ENCODE measurements at places on chromosomes 6 and 20. TPM values are rescaled to one million over a fixed set of nuclear protein-coding genes. Genes with fewer than 3 reads are reported as not detected.

GRCh38 chr6:44800171-44800783 is 412.8 kb downstream of the CDC5L start:
- no peak for DNase-seq

DNA sequence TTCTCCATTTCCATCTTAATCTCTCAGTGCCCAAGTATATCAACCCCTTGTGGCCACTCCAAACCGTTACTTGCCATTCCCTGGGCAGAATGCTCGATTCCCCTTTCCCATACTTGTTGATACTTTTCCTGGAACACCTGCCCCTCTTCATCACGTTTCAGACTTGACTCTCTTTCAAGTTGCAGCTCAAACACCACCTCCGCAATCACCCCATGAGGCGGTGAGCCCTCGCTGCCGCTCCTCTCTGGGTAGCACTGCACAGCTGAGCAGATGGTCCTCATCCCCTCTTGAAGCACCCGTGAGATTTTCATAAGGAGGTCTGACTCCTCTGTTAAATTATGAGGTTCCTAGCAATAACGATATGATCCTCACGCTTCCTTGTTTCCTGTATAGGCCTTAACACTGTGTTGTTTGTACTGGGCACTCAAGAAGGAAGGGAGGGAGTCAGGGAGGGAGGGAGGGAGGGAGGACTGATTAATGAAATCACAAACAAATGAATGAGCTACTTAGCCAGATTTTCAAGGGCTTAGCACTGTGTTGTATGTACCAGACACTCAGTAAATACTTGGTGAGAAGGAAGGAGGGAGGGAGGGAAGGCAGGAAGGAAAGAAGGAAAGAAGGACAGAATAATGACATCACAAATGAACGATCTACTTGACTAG is 8.0 kb upstream of the UQCC2 start:
- no peak for DNase-seq

DNA sequence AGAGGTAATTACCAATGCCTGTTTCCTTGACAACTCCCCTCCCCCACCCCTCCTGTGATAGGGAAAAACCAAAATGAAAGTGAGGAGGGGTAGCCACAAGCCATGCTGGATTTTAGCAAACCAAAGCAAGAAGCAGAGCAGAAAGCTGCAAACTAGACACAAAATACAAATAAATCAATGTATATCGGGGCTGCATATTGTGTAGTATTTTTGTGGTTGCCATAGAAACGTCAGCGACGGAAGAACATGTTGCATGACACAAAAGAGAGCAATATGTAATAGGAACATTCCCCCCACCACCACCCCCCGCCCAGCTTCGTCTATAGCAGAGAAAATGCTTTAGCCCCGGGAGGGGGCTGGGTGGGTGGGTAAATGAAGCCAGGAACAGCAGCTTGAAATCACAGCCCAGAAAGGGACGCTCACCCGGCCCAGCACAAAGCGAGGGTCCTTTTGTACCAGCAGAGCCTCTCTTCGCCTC is 548 bp downstream of the AGPAT4 start:
- peak; percentile 15 for DNase-seq

DNA sequence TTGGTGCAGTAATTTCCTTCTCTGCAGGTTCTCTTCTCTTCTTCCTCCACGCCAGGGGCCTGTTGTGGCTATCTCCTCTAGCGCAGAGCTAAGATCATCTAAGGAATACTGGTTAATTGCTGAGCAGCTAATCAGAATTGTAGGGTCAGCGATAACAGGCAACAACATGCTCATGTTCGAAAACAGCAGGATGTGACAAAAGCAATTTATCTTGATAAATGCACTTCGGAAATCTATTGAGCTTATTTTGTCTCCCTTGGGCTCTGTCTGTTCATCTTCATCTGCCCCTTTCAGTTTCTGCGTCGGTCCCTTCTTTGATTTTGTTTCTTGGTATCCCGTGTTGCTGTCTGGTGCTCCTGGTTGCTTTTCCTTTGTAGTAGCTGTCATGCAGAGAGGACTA is 67.3 kb upstream of the MAP3K7 start:
- no peak for DNase-seq

- DNase-seq, result no peak
These were observed 7.2 kb upstream of the THEMIS start for GRCh38 chr6:127907960-127908640.

GRCh38 chr20:49887251-49888211 is 27.8 kb downstream of the SPATA2 start:
- no peak for DNase-seq

DNA sequence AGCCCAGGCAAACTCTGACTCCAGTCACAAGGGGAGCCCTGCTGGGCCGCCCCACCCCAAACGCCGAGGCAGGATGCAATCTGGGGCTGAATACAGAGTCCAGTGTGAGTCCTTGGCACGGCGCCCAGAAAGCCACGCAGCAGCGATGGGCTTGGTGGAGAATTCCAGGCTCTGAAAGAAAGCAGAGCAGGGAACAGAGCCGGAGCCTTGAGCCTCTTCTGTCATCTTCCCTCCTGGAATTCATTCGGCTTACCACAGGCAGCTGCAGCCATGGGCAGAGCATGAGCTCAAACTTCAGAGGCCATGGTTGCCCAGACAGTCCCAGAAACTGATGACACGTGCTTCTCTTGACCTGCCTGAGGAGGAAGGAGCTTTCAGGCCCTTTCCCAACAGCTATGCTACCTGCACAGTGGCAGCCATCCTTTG is 441.1 kb upstream of the JARID2 start:
- no peak for DNase-seq

GRCh38 chr6:156776840-156777576 is at the start of gene ARID1B:
ARID1B (plus strand) TSS chr6:156777378; CDS start chr6:156777681, 303 bp downstream.
- peak; percentile 94 for DNase-seq

- DNase-seq, result no peak
These were observed 35.7 kb downstream of the KCNB1 start for GRCh38 chr20:49446808-49447207.

DNA sequence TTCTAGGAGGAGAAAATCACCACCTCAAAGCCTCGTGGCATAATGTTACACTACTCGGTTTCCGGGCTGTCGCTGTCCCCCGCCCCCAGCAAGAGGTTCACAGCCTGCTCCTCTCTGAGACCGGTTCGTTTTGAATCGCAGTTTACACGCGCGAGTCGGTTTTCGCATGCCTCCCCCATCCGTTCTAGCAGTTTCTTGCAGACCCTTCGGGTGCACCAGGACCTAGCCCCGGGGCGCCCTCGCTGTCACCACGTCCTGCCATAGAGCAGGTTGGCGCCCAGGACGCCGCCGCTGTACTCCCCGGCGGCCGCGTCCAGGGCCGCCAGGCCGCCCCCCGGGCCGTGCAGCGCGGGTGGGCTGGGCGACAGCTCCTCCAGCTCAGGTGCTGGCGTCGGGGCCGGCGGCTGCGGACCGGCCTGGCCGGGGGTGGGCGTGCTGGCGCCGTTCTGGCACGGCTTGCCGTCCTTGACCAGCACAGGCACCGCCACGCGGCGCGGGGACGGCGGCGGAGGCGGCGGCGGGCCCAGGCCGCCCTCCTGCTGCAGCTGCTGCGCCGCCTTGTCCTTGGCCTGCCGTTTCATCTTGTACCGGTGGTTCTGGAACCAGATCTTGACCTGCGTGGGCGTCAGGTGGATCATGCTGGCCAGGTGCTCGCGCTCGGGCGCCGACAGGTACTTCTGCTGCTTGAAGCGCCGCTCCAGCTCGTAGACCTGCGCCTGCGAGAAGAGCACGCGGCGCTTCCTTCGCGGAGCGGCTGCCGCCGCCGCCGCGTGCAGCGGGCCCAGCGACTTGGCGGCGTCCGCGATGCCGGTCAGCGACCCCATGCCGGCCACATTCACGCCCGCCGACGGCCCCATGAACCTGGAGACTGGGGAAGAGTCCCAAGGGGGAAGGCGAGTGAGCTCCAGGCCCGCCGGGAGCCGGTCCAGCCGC is 1.4 kb downstream of the NKX2-4 start:
- no peak for DNase-seq

GRCh38 chr6:45567879-45568278 is 190.1 kb upstream of the SUPT3H start:
- no peak for DNase-seq

GRCh38 chr6:146071781-146072180 is 42.9 kb downstream of the GRM1 start:
- DNase-seq, result no peak

GRCh38 chr6:28207510-28208110 is 17.5 kb upstream of the ZSCAN9 start:
- no peak for DNase-seq

- DNase-seq, result no peak
These were observed 69.1 kb downstream of the NRSN1 start for GRCh38 chr6:24194978-24195700.

- DNase-seq, result peak; percentile 52
These were observed 187.5 kb upstream of the PDE10A start for GRCh38 chr6:165850434-165851019.

DNA sequence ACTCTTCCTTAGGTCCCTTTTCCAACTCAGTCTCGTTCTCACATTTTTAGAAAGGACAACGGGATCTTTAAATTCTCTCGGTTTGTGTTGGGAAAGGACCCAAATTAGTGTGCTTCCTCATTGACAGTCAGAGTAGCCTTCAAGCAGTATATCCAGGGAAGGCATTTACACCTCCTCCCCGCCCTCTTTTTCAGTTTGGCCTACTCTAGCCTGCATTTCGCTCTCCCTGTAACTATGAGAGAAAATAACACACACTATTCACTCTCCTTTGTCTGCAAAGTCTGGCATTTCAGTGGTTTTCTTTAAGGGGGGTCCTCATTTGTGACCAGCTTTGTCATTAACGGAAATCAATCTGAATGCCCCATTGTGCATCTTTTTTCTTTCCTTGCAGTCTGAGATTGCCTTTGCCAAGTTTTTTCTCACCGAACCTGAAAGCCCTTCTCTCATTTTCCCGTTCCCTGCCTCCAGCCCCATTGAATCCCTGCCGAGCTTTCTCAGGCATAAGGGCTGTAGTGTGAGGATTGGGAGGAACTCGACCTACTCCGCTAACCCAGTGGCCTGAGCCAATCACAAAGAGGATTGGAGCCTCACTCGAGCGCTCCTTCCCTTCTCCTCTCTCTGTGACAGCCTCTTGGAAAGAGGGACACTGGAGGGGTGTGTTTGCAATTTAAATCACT is 393 bp upstream of the FABP7 start:
- no peak for DNase-seq

DNA sequence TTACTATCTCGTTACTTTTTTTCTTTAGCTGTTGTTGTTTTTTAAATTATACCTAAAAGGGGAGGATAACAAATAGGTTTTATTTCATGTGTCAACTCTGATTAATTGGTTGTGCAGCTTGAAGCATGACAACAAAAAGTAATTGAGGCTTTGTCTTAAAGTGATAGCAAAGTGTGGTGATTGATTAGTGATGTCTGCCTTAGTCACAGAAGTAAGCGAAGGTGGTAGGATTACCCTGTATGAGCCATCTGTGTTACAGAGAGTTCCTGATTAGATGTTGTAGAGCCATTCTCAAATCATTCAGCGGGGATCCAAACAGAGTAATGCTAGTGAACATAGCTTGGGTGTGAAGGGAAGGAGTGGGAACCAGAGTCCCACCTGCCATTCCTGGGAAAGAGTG is 14.4 kb upstream of the MRPS10 start:
- DNase-seq, result no peak

SLC44A4 gene
- not detected for total RNA-seq

ISM1 gene
- not detected for total RNA-seq

CST8 gene
- not detected for total RNA-seq

IRF4 gene
- 291 TPM for total RNA-seq

SLC23A2 gene
- total RNA-seq, result 25.7 TPM

CST3 gene
- not detected for total RNA-seq

OR2J3 gene
- not detected for total RNA-seq

FAM184A gene
- not detected for total RNA-seq

All from OCI-LY7 (cell line).